ENCODE measurements at places on chromosomes 12 and 14.

- DNase-seq = peak; percentile 82
Measured at GRCh38 chr12:110826592-110827200, 20.1 kb upstream of the CCDC63 start.

DNA sequence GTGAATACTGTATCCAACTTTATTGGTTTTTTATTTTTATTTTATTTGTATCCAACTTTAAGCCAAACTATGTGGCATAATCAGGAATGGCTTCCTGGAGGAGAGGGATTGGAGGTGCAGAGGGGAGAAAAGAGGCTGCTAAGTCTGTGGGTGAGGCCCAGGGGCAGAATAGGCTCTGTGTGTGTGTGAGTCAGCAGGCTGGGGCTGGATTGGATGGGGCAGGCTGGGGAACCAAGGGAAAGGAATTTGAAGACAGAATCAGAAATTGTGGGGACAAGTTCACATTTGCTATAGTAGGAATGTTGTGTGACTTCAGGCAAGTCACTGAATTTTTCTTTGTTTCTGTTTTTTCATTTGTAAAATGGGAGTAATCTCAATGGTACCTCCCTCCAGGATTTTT is 12.8 kb upstream of the RILPL1 start:
- DNase-seq = no peak

DNA sequence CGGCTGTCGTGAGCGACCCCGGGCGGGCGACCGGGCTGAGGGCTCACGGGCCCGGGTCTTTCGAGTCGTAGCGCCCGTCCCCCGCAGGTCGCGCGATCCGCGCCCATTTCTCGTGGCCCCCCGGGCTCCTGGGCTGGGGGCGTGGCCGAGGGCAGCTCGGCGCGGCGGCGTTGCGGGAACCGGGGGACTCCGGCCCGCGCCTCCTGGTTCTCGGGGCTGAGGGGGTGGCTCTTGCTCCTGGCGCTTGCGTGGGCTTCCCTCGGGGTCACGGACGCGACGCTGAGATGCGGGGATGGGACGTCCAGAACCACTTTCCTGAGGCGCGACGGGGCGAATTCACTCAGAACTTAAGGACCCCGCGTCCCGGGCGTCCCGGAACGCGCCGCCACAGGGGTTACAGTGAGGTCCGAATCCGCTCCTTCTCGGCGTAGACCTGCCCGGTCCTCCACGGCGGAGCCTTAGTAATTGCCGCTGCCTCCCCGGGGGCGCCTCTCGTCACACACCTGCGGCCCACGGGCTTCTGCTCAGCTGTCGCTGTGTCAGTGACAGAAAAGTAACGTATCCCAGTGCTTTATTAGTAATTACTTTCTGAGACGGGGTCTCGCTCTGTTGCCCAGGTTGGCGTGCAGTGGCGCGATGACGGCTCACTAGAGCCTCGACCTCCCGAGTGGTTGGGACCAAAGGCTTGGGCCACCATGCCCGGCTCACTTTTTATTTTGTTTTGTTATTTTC is 606 bp downstream of the EP400 start:
- DNase-seq = peak; percentile 34

DNA sequence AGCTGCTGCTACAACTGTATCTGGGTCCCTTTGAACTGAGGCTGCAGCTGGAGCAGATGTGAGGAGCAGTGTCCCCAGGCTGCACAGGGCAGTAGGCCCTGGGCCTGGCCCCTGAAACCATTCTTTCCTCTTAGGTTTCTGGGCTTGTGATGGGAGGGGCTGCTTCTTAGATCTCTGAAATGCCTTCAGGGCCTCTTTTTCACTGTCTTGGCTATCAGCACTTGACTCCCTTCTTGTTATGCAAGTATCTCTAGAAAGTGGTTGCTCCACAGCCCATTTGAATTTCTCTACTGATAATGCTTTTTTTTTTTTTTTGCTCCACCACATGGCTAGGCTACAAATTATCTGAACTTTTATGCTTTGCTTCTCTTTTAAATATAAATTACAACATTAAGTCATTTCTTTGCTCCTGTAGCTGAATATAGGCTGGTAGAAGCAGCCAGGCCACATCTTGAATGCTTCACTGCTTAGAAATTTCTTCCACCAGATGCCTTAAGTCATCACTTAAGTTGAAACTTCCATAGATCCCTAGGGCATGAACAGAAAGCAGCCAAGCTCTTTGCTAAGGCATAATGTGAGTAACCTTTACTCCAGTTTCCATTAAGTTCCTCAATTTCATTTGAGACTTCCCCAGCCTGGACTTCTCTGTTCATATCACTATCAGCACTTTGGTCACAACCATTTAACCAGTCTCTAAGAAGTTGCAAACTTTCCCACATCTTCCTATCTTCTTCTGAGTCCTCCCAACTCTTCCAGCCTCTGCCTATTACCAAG is 41.1 kb downstream of the ACSM4 start:
- DNase-seq = no peak

GRCh38 chr12:2064071-2064507 is 11.3 kb downstream of the CACNA1C start:
- DNase-seq = no peak

GRCh38 chr12:6451348-6452244 is at the start of gene TAPBPL:
TAPBPL (plus strand) TSS chr12:6452042; CDS start chr12:6452249, 207 bp downstream.
- DNase-seq = peak; percentile 43

GRCh38 chr12:15956413-15957185 is 45.5 kb downstream of the DERA start:
- DNase-seq = no peak

DNA sequence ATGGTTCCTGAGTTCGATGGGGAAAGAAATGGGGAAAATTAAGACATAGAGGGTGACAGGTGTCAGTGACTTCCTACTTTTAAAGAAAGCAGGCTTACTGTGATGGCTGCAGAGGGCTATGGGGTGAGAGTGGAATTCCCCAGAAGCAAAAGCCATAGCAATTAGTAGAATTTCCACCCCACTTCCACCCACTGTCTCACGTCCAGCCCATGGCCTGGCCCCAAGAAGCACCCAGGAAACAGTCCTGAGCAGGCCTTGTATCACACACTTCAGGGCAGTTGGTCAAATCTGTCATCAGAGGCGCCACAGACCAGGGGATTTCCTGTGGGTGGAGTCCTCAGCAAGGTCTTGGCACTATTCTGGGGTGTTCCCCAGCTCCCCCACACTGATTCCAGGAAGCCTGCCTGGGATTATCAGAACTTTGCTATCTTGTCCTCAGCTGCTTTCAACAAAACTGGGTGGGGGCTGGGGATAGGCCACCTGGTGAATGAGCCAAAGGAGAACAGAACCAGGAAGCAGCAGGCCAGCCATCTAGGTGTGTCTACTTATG is 120.1 kb upstream of the CCND2 start:
- DNase-seq = no peak

- DNase-seq = no peak
Measured at GRCh38 chr14:81811705-81812269, 278.1 kb upstream of the SEL1L start.

DNA sequence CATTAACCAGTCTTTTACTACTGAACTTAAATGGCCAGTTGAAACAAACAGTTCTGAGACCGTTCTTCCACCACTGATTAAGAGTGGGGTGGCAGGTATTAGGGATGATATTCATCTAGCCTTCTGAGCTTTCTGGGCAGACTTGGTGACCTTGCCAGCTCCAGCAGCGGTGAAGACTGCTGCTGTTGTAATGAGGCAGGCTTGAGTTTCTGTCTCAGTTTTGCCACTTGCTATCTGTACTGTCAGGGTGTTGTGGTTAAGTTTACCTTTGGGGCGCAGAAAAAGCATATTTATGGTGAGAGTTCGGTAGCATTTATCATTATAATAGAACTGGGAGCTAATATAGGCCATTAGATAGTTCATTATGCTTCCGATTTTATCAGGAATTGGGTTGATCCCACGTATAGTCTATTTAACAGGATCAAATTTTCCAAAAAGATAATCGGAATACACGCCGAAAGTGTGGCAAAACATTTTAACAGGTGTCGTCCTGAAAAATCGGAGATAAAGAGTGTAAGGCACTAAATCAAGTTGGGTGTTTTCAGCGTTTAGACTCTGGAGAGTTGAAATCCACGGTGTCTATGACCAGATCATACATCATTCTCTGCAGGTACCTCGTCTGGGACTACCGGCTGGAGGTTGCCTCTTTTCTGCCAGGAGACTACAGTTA is 688 bp upstream of the NECAP1 start:
- peak; percentile 29 for DNase-seq

DNA sequence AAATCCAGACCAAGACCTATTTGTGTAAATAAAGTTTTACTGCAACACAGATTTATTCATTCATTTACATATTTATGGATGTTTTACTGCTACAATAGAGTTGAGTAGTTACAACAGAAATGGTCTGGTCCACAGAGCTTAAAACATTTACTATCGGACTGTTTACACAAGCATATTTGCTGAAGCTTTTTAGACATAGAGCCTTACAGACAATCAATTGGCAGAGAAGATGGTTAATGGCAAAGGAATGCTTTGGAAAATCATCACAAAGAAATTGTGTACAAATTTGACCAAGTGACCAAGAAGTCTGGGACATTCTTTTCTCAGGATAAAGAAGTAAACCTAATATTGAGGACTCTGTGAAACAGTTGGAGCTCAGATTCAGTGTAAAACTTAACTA is 504.3 kb downstream of the SLC16A7 start:
- DNase-seq = no peak

GRCh38 chr12:124551268-124552144 is 15.9 kb downstream of the NCOR2 start:
- DNase-seq = no peak

DNA sequence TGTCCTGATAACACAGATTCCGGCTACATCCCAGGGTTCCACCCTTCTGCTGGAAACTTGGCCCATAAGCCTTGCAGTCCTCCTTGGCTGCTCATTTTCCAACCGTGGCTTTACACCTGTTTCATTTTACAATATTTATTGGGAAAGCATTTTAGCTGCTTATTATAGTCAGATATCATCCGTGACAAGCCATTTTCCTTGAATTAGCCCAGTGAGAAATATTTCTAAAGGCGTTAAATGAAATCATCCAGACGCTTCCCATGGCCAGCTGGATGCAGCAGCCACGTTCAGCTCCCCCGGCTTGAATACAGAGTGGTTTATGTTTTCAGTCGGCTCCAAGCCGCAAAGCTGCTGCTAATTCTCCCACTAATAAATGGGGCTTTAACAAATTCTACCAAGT is 245.0 kb upstream of the PELI2 start:
- no peak for DNase-seq

- no peak for DNase-seq
Measured at GRCh38 chr12:24206621-24207020, 257.2 kb upstream of the SOX5 start.

GRCh38 chr14:104644656-104645378 is 40.2 kb upstream of the TMEM179 start:
- no peak for DNase-seq

DNA sequence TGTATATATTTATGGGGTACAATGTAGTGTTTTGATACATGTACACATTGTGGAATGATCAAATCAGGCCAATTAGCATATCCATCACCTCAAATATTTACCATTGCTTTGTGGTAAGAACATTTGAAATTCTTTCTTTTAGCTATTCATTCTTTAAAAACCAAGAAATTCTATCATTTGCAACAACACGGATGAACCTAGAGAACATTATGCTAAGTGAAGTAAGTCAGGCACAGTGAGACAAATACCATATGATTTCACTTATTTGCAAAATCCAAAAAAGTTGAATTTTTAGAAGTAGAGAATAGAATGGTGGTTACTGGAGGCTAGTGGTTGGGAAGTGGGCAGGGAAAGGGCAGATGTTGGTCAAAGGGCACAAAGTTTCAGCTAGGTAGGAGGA is 129.3 kb upstream of the PTPRQ start:
- no peak for DNase-seq

- DNase-seq = no peak
Measured at GRCh38 chr14:50594577-50595316, 34.8 kb downstream of the ATL1 start.

DNA sequence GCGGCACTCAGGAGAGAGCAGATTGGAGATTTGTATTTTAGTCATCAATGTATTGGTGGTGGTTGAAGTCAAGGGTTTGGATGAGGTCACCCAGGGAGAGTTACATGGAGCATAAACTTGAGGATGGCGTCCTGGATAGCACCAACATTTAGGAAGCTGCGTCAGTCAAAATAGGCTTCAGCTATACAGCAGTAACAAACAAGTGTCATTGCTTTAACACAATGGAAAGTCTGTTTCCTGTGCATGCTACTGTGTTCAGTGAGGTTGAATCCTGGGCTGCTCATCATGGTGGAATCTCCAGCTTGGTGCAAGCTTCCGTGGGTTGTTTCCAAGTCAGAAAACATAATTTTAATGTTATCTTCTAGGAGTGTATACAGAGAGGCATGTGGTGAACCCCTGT is 180.4 kb downstream of the CFAP54 start:
- DNase-seq = no peak

GRCh38 chr12:52226446-52226845 is 6.6 kb upstream of the KRT7 start:
- no peak for DNase-seq

DNA sequence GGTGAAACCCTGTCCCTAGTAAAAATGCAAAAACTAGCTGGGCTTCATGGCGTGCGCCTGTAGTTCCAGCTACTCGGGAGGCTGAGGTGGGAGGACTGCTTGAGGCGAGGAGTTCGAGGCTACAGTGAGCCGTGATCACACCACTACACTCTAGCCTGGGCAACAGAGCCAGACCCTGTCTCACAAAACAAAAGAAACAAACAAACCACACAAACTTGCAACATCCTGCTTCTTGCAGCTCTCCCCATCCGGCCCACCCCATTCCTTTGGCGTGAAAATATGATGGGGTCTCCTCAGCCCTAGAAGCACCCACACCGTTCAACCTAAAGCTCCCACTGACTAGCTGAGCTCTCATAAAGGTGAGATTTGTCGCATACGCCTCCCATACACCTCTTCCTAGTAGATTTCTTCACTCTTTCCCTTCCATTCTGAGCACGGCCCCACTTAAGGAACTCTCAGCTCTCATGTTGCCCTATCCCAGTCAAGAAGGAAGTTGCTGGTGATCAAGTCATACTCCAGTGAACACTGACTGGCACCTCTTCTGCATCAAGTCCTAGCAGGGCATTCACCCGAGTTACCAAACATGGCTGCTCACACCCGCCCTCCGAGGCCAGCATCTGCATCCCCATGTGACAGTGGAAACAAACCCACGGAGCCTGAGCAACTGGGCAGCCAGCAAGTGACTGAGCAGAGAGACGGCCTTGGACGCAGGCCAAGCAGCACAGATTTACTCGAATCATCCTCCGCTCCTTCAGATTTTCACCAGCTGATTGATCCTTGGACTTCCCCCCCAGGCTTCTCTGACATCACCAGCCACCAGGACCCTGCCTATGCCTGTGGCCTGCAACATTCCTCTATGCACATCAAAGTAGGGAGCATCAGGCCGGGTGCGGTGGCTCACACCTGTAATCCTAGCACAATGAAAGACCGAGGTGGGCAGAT is 18.9 kb upstream of the CD27 start:
- no peak for DNase-seq

GRCh38 chr14:89550821-89551220 is 133.8 kb upstream of the FOXN3 start:
- no peak for DNase-seq

GRCh38 chr14:74510959-74511409 is 17.4 kb downstream of the ISCA2 start:
- DNase-seq = no peak

GRCh38 chr12:16121953-16122352 is 155.5 kb downstream of the SLC15A5 start:
- DNase-seq = no peak
